ENCODE measurements at places on chromosomes 4 and X.

- DNase-seq = no peak
Measured at GRCh38 chrX:74280759-74281158, 23.2 kb upstream of the ZCCHC13 start.

- DNase-seq = no peak
Measured at GRCh38 chrX:27976284-27976683, 5.0 kb downstream of the DCAF8L1 start.

DNA sequence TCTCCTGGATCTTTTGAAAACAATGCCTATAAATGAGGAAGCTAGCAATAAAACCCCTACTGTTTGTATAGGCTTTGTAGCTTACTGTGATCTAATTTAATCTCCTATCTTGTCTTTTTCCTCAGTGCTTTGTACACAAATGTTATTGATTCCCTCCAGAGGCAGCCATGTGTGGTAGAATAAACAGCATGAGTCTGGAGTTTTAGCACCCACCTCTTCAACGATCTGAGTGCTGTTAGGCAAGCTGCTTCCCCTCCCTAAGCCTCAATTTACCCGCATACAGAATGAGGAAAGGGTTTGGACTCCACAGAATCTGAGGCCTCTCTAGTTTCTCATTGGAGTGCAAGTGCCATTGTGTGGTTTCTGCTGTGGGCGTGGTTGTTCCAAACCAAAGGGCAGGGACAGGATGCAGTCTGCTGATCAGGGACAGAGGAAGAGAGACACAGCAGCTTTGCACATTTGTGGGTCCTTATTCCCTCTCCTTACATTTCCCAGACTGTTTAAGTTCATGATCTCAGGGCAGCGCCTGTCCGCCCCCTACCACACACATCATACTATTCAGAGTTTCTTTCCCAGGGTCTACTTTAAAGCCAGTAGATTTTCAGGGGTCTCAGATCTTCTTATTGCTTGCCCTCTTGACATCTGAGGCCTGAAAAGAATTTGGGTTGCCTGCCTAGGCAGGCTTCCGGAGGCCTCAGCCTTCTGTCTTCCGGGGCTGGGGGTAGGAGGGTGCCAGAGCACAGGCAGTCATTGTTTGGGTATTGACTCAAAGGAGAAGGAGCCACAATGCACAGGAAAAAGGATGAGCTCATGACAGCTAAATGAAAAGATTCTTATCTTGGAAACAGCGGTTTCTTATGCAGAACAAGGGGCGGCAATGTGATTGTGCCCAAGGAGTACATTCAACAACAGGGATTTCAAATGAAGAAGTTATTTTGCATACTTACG lies 114.9 kb upstream of the TEX13D start:
- DNase-seq = peak; percentile 86

DNA sequence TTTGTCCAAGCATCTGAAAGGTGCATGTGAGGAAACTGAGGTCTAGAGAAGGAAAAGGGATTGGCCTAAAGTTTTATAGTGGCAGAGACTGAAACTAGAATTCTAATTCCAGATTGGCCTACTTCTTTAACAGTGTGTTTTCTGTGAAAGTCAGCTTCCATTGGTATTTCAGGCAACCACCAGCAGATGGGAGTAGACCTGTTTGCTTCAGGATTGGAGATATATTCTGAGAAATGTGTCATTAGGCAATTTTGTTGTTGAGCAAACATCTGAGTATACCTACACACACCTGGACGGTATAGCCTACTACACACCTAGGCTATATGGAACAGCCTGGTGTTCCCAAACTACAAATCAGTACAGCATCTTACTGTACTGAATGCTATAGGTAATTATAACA lies 207.3 kb upstream of the RADX start:
- DNase-seq = no peak

DNA sequence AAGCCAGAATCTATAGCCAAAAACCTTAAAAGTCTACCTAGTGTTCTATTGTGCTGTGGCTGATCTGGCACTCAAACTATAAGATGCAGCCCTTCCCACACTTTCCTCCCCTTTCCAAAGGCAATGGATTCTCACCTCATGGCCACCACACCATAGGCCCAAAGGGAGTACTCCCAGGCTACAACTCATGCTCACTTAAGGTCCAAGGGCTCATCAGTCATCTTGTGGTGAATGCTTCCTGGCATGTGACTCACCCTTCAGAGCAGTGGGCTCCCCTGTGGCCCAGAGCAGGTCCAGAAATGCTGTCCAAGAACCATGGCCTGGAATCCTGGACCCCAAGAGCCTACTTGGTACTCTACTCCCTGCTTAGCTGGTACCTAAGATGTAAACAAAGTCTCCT lies 181.0 kb downstream of the CHRDL1 start:
- DNase-seq = no peak

Data from DND-41 (cell line).